ENCODE measurements at places on chromosomes 3 and 15.

GRCh38 chr3:129702934-129703712, 96.6 kb upstream of the PLXND1 start:
- no peak for DNase-seq

- no peak for DNase-seq
Observed at GRCh38 chr15:85547386-85547785, 167.0 kb downstream of the AKAP13 start.

GRCh38 chr3:19446687-19447086, 298.4 kb downstream of the KCNH8 start:
- no peak for DNase-seq

DNA sequence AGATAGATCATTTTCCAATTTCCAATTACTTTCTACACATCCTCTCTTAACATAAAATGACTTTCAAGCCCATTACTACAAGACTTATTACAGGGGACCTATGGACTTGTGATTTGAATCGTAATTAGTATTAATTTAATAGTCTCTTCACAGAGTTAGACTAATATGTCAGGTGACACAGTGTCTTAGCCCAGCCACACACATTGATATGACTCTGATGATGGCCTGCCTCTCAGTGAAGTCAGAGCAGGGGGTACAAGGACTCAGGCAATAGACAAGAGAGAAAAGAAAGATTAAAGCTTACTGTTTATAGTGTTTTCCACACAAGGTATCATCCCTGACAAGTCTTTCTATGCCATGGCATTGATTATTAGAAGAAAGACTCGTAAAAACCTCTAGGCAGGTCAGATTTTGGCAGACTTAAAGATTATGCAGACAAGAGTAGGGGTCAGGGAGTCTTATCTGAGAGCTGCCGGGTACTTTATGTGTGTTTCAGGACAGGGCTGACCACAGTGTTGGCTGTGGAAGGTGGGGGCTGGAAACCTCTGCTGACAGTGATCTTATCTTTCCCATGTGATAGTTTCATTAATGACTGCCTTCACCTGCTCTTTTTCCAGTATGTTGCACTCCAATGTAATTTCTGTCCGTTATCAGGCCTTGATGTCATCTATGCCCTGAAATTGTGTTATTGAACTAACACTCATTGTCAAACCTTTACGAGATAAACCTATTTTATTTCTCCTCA, 50.1 kb downstream of the B3GALNT1 start:
- DNase-seq = no peak

GRCh38 chr3:94307588-94307987, 244.7 kb downstream of the NSUN3 start:
- DNase-seq = no peak

- DNase-seq = no peak
Observed at GRCh38 chr3:37387462-37387861, 213.1 kb upstream of the LRRFIP2 start.

DNA sequence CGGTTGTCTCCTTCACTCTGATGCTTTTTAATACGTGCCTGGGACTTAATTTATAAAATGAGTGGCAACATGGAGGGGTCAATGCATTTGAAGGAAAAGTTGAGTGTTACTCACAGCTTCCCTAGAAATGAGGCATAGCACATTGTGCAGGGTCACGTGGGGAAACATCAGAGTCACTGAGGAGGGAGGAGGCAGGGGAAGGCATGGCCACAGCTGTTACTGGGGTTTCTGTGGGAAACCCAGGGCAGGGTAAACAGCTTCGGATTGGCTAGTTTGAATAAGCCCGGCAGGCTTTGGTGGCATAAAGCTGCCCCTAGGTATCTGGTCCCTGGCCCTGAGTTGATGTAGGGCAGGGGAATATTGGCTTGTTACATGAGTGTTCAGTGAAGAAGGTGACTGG, 98.9 kb upstream of the ST8SIA2 start:
- DNase-seq = no peak

DNA sequence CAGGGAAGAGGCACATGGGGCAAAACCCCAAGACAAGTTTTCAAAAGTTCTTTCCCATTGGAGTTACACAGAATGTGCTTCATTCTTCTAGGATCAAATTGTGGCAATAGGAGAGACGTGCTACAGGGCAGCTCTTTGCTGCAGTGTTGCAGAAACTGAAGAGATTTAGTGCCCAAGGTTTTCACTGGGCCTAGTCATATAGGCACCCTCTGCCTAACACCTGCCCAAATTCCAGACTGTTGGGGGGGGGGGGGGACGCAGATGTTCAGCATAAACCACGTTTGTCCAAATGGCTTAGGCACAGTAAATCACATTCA, 346.8 kb upstream of the ZNF717 start:
- no peak for DNase-seq

GRCh38 chr3:155026999-155027591, 53.0 kb upstream of the MME start:
- no peak for DNase-seq

DNA sequence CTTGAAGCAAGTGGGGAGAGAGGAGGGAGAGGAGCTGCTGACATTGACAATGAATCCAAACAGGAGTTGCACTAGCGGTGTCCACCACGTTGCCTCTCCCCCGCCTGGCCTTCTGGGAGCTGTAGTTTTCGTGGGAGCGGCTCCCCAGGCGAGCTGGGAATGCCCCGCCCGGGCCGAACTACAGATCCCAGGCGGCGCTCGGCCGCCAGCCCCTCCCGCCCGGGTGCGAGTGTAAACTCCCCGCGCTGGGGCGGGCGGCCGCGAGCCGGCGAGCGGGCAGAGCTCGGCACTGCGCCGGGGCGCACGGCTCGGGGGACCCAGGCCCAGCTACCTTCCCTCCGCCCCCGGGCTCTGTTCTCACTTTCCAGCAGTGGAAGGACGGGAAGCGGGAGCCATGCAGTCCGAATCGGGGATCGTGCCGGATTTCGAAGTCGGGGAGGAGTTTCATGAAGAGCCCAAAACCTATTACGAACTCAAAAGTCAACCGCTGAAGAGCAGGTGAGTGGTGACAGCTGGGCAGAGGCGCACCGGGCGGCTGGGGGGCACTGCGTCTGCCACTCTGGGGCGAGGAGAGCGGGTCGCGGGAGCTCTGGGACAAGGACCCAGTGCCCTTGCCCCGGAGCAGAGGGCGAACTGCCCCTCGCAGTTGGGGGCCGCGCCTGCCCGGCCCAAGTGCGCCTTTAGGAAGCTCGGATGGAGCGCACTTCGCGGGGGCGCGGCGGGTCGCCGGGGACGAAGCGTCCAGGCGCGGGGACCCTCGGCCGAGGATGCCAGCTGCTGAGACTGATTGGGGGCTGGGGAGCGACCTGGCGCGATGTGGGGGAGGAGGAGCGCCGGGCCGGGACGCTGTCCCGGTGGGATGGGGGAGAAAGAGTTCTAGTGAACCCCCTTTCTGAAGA, at the start of gene MITF:
Gene MITF, plus strand, starts transcription at position 261 of the 899 bp plus-strand sequence. Its CDS starts 134 bp downstream, at position 395.
- peak; percentile 64 for DNase-seq

DNA sequence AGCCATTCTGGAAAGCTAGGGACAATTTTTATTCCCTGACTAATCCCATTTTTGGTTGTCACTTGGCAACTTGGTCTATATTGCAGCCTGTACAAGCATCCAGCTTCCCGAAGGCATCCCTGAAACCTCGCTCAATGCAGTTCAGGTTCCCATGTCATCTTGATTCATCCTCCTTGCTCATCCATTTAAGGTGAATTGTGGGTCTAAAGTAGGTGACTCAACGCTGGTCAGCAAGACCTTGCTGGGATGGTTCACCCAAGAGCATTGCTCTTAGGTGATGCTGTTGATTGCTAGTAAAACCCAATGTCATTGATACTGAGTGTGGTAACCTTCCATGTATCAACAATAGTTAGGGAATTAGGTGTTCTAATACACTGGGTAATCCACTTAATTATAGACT, 13.1 kb upstream of the RAB8B start:
- DNase-seq = no peak

GRCh38 chr15:88655800-88656488, 17.1 kb downstream of the ISG20 start:
- DNase-seq = peak; percentile 56

GRCh38 chr3:79367066-79367465, 400.7 kb downstream of the ROBO1 start:
- DNase-seq = no peak

GRCh38 chr3:139676632-139677387, 962 bp downstream of the NMNAT3 start:
- DNase-seq = no peak

GRCh38 chr3:53748512-53749271, 97.5 kb downstream of the CHDH start:
- DNase-seq = no peak

DNA sequence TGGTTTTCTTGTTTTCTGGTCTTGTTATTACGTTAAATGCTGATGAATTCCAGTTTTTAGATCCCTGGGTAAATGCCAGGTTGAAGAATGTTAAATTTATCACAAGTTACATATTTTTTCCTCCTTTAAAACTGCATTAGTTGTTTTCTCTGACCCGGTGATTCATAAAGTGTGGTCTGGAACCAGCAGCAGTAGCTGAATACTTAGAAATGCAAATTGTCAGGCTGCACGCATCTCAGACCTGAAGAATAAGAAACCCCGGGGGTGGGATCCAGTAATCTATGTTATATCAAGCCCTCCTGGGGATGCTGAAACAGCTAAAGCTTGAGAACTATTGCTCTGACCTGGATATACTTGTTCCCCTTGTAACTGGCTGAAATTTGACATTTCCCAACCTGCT, 69.1 kb downstream of the PEX5L start:
- no peak for DNase-seq

- DNase-seq = no peak
Observed at GRCh38 chr15:95622843-95623242, 707.7 kb upstream of the NR2F2 start.

DNA sequence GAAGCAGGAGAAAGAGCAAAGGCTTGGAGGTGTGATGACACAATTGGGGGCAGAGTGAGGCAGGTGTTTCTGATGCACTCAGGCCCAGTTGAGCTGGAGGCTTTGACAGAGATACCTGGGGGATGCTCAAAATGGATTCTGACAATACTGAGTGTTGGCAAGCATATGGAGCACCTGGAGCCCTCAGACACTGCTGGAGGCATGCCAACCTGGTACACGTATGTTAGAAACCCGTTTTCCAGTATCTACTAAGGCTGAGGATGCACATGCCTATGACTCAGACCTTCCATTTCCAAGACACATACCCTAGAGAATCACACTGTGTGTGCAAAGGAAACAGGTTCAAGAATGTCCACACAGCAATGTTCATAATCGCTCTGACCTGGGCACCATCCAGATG, 58.7 kb downstream of the WNT7A start:
- no peak for DNase-seq

DNA sequence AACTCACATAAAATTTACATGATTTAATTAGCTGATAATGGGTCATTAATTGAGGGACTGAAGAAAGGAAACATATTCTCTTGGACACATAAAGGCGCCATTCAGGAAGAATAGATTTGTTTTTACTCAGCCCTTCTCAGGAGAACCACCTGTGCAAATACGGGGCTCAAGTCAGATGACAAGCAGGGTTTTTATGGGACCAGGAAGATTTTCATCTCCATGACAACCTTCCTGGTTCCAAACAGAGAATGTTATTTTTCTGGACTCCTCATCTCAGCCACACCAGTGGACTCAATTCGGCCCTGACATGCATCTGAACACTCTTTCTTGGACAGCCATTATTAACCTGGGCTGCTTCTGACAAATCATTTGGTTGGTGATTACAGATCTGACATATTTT, 120.5 kb downstream of the PDZRN3 start:
- DNase-seq = no peak

DNA sequence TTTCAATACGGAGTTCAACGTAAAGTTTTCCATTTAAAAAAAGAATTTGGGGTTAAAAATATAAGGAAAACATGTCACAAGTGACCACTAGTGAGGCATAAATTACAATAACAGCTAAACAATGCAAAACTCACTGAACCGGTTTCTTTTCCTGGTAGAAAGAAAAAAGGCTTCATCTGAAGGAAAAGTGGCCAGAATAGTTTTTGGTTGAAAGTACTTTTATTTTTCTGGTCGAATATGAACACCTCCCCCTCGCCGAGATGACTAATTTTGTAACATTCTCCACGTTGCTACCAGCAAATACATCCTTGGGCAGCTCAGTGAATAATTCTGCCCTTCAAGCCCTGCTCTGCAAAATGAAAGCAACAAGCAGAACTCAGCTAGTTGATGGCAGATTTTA, 3.9 kb upstream of the SRGAP3 start:
- DNase-seq = no peak

- no peak for DNase-seq
Observed at GRCh38 chr15:64130159-64130558, 21.4 kb upstream of the SNX22 start.

GRCh38 chr15:85491691-85492090, 111.3 kb downstream of the AKAP13 start:
- DNase-seq = no peak

DNA sequence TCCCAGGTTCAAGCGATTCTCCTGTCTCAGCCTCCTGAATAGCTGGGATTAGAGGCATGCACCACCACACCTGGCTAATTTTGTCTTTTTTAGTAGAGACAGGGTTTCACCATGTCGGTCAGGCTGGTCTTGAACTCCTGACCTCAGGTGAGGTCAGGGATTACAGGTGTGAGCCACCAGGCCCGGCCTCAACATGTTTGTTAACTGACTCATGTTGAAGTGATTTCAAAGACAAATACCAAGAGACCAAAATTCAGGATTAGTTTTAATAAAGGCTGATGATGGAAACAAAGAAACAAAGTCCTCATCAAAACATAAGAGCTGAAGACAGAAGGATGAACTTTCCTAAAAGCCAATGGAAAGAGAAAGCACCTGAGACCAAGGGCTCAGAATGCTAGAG, 36.5 kb downstream of the SLC12A6 start:
- DNase-seq = no peak

- no peak for DNase-seq
Observed at GRCh38 chr3:195011231-195011834, 259.6 kb downstream of the XXYLT1 start.

- DNase-seq = no peak
Observed at GRCh38 chr15:42705336-42705735, 31.6 kb downstream of the CDAN1 start.

DNA sequence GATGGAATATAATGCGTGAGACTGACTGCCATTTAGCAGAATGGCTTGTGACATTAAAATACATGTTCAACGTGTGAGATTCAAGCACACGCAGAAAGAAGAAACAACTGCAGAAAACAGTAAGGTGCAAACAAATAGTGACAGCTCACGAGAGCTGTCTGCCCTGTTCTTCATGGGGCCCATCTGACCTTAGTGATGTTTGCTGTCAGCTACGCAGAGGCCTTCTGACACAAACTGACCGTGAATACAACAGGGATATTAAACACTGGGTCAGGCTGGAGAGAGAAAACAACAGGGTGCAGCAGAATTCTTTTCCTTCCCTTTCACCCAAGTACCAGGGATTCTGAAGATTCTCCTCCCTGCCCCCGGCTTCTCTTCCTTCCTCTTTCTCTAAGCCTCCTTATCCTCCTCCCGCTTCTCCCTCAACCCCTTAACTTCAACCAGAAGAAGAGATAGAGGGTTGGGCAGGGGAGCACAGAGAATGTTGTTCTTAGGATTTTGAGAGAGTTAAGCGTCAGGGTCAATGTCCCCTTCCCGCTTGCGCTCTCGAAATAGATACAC, 2.1 kb downstream of the TNFAIP8L3 start:
- no peak for DNase-seq

- DNase-seq = peak; percentile 26
Observed at GRCh38 chr15:100190675-100191074, 151.1 kb downstream of the ADAMTS17 start.
